Kidney epithelial cell (primary cell): ENCODE measurements at places on chromosomes 6 and 20. TPM values are rescaled to one million over a fixed set of nuclear protein-coding genes. Genes with fewer than 3 reads are reported as not detected.

- no peak for DNase-seq
Observed at GRCh38 chr6:90154755-90155470, 141.7 kb downstream of the BACH2 start.

DNA sequence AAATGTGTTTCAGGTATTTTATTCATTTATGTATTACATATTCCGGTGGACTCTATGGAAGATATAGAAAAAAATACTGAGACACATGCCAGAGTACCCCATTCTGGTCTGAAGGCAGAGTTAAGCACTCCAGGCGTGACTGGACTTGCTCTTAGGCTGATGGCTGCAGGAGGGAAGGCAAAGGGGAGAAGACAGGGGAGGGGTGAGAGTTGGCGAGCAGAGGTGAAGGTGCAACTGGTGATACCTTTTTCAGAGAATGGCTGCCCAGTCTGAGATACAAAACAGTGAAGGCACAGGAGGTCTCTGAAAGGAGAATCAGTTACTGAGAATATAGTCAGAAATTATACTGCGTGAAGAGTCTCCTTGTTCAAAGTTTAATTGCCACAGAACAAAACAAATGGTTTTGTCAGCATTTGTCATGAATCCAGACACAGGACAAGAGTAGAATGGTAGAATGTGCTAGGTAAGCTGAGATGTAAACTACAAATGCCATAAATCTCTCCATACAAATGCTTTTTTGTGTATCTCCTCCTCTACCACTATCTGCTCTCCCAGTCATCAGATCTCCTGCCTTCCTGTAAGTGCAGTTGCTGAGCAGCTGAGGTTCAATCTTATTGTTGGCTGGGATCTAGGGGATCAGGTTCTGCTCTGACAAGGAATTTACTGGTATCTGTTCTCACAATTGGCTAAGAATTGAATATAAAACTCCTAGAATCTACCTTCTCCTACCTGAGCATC is 104.2 kb upstream of the DST start:
- no peak for DNase-seq

- no peak for DNase-seq
Observed at GRCh38 chr6:129849456-129849855, 11.7 kb downstream of the TMEM244 start.

DNA sequence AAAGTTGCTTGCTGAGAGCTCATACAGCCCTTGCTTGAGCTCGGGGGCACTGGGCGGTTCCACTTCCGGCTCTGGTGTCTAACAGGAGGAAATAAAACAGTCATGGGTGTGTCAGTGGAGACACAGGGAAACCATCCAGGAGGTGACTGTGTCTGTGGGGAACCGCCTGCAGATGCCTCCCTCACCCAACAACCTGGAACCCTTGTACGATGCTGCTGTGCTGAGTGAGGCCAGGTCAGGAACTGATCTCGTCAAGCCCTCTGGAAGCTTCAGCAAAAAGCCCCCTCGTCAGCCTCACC is 15.5 kb downstream of the TXNDC5 start:
- no peak for DNase-seq

- DNase-seq = no peak
Observed at GRCh38 chr6:37489697-37490336, 9.9 kb downstream of the CCDC167 start.

DNA sequence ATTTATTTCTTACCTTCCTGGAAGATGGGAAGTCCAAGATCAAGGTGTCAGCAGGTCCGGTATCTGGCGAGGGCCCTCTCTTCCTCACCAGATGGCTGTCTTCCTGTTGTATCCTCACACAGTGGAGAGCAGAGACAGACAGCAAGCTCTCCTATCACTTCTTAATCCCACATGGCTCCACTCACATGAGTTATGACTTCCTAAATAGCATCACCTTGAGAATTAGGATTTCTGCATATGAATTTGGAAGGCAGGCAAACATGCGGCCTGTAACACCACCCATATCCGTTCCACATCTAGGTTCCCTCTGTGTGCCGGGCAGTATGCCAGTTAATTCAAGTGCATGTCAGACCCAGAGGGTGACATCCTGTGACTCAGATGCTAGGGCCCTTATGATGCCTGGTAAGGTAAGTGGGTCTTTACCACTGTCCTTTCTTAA is 2.1 kb downstream of the RAET1E start:
- DNase-seq = no peak

GRCh38 chr20:19897891-19898290 is 119.3 kb upstream of the NAA20 start:
- no peak for DNase-seq

The FAM162B gene
- total RNA-seq = 0.14 and 0.25 TPM in 2 replicates
